GM12864 (cell line): ENCODE measurements at places on chromosomes 5 and 9.

DNA sequence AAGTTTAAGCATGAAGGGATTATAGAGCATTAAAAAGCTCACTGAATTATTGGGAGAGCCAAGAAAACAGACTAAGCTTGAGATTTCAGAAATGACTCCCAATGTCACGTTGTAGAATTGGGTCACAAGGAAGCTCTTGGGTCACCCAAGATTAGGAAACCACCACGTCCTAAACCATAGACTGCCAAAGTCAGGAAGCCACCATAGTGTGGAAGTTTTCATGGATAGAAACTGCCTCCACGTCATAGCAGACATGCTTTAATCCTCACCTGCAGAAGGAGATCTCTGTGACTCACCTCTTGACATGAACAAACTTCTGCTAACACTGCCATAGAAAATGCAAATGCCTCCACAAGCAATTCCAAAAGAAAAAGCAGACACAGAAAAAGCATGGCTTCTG lies 106.3 kb downstream of the SLC1A3 start:
- no peak for DNase-seq

DNA sequence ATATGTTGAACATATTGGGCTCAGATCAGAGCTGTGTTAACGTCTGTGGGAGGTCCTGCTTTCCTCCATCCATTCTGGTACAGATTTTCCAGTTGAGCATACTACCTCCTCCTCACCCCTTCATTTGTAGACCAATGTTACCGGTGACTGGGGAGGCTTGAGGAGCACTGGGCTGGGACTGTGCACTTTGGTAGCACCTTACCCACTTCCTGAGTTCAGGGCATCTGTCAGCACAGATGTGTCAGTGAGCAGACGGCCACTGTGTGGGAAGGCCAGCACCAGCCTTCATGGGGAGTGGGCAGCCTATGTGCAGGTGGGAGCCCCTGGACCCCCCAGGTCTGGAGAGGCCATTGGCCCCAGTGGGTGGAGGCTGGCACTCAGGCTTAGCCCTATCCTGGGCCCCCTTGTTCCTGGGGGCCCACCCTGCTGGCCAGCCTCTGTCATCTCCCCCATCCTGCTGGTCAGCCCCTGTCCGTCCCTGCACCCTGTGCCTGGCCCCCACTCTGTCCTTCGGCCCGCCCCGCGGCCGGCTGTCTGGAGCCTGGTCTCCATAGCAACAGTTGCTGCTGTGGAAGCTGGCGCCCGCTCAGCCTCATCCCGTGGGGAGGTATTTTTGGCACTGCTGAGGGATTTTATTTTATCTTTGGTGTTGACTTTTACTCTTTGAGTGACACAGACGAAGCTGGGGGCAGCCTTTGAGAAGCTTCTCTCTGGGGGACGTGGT lies 21.3 kb downstream of the WNK2 start:
- no peak for DNase-seq

GRCh38 chr5:169460896-169461295 lies 122.7 kb upstream of the SPDL1 start:
- DNase-seq: no peak

DNA sequence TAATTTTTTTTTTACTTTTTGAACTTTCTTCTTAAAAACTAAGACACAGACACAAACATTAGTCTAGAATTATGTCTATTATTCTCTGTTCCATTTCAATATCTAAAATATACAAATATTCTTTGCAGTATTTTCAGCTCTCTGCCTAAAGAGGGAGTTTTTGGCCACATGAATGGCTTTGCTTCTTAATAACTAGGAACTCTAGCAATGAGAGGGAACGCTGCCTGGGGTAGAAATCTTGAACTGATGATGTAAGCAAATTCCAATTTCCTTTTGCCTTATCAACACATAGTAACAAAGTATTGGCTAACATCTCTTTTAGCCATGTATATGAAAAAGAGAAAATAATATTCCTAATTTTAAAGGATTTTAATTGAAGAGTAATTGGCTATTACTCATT lies 51.9 kb downstream of the SLC25A46 start:
- DNase-seq: no peak

DNA sequence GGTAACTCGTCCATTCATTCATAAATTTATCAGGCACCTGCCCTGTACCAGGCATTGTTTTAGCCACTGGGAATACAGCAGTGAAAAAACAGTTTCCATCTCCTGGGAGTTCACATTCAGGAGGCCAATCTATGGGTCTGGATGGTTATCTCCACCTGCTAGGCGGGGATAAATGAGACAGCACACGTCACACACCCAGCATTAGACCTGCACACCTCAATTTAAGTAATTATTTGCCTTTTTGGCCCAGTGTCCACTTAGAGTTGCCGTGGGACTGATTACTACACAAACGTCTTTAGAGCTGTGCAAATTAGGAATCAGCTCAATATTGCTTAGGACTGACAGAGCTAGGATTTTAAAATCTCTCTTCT lies 46.1 kb downstream of the STK10 start:
- no peak for DNase-seq

- DNase-seq: no peak
These were observed 10.2 kb downstream of the CORO2A start for GRCh38 chr9:98182069-98182820.

DNA sequence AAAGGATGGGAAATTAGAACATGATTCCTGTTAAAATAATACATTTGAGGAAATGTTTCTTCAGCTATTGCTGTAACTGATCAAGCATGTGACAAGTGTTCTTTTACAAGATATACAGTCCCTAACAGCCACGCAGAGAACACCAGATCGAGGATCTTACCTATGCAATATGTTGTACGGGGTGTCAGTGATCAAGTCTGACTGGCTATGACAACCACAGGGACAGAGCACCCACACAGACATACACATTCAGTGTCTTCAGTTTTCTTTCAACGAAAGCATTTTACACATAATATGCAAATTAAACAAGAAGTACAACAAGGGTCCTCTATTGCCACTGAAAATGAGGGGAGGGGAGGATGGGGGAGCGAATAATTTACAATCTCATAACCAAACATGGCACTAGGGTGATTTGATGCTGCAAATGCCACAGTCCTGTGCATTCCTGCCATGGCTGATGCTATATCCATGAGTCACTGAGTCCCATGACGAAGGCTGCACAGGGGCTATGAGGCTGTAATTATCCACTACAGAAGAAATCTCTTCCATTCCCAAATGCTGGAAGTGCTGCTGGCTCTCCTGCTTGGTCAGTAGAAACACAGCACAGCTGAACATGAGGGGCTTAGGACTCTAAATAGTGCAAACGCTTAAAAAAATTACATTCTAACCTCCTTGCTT lies 118.2 kb downstream of the KLHL3 start:
- DNase-seq: no peak

DNA sequence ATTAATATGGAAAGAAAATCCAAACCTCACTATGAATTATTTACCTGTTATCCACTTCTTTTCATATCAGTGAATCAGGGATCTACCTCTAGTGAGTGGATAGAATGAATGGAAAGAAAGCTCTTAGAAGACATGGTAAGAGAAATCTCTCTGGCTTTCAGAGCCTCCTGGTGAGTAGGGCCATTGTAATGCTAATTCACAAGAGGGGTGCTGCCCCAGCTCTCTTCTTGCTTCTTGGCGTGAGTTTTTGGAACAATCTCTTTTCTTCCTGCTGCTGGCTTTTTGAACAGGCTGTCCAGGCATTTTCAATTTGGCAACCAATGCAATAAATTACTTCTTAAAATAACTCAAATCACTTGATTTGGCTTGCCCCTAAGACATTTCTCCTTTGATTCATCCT lies 49.9 kb upstream of the KCNN2 start:
- DNase-seq: no peak

- no peak for DNase-seq
These were observed 18.6 kb upstream of the RICTOR start for GRCh38 chr5:39092581-39093351.

- no peak for DNase-seq
These were observed 5.0 kb downstream of the DIRAS2 start for GRCh38 chr9:90637626-90638025.

- DNase-seq: no peak
These were observed 93.3 kb downstream of the TLE1 start for GRCh38 chr9:81595887-81596543.

DNA sequence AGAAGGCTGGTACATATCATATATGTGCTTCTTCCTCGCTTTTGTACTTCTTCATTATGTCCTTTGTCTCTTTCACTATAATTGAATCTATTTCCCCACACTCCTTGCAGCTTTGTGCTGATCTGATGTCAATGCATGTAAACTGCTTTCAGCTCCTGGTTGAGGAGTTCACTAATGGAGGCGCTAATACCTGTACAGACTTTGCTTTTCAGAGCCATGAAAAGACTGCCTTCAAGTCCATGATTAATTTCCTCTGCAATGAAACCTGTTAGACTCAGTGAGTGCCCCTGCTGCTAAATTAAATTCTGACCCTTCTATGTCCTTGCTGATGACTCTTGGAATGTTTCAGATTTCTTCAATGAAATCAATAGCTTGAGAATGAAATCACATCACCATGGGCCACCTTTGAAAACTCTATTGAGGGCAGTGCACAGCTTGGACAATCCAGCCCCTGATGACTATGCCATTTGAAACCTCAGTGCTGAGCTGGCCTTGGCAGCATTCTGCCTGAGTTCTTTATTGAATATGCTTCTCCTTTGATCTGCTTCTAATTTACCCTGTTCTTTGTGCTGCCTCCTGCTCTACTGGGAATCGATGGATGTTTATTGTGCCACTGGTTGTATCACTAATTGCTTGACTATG lies 358.2 kb upstream of the DMAC1 start:
- no peak for DNase-seq

GRCh38 chr5:137114529-137114928 lies 384.6 kb downstream of the SPOCK1 start:
- no peak for DNase-seq

DNA sequence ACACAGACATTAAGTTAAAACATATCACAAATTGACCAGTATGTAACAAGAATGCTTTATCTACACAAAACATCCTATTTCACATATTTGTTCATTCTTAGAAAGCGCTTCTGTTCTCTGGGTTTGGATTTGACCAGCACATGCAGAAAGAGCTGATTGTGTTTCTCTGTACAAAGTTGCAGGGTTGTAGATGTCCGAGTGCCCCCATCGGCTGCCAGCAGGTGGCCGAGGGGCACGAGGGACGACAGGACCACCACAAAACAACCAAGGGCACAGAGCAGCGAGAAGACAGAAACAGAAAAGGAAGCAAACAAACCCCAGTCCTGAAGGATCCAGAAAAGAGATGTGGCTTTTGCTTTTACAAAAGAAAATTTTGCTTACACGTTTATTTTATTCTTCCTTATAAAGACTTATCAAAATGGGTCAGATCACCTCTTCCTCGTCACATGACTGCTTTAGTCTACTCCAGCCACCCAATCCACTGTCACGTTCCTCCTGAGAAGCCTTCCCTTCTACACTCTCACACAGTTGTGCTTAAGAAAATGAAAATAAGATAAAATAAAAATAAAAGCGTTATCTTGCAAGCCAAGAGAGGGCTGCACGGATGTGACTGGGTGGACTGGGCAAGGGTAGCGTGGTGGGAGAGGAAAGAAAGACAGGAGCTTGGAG lies 9.5 kb downstream of the OTP start:
- no peak for DNase-seq

- no peak for DNase-seq
These were observed 156.2 kb upstream of the SLC44A1 start for GRCh38 chr9:105087910-105088898.

DNA sequence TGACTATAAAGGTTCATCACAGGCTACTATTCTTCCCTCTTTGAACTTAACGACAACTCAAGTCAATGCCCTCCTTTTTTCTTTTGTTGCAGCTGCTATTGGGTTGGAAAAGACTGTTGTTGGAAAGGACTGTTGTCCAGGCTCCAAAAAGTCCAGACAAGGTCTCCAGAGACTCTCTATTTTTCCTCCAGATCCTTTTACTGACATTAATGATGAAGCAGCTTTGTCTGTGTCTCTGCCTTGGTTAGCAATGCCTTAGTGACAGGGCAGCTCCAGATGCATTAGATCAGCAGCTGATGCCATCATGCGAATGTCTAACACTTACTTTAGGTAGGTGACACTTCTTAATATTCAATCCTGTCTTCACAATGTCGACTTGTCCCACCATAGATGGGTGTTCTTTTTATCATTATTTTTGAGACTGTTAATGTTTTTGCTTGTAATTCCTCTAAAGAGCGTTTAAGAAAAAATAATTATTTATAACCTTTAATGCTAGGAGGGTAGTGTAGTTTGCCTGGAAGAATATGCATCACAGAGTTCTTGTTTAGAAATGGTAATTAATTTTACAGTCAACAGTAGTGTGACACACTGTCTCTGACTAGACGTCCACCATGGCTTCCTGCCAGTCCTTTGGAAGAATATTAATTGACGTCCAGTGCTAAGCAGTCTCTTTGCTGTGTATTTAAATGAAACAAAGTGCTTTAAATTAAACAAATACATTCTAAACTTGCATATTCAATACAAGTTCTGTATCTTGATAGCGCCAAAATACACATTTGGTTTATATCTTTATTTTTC lies 492.2 kb downstream of the NR2F1-AS1 start:
- DNase-seq: no peak

GRCh38 chr5:25091921-25092320 lies 447.1 kb upstream of the CDH10 start:
- no peak for DNase-seq
